ENCODE measurements at places on chromosomes 7 and 10.

DNA sequence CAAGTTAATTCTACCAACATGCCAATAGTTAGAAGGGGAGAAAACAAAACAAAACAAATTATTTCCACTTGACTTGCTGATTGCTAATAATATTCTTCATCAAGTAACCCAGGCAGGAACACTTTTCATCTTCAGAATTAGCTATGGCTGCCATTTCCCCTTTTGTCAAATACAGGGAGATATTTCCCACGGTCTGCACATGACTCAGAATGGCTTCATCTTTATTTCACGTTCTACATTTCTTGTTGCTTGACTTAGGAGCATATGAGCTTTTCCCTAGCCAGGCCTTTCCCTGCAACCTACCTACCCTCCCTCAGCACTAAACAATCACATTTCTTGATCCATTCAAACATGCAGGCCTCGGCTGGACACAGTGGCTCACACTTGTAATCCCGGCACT lies 6.5 kb downstream of the CPVL start:
- no peak for DNase-seq

DNA sequence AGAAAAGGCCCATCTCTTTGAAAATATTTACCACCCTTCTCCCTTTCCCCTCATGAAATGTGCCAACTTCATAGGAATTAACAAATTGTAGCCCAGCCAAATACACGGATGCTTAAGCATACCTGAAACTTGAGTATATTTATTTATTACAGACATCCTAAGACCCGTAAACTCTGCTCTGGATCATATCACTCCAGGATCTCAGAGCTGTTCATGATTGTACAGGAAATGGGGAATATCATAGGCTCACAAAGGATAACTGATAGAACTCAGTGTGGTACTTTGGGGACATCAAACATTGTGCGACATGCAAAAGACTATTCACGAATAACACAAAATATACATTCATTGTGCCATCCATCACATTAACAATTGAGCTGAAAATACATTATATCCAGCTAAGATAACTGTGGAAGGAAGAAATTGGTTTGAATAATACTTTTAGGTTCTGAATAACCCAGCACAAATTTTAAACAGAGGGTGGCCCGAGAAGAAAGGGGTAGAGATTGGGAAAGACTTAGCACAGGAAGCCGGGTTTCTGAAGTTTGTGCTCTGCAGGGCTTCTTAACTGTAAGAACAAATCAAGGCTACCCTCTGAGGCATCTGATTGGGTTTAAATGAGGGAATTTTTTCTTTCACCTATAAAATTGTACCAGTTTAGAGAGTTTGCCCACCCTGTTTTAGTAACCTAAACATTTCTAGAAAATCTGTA lies 2.5 kb downstream of the HOXA1 start:
- DNase-seq, result no peak

GRCh38 chr7:36894190-36894589 lies 169.9 kb upstream of the AOAH start:
- no peak for DNase-seq

DNA sequence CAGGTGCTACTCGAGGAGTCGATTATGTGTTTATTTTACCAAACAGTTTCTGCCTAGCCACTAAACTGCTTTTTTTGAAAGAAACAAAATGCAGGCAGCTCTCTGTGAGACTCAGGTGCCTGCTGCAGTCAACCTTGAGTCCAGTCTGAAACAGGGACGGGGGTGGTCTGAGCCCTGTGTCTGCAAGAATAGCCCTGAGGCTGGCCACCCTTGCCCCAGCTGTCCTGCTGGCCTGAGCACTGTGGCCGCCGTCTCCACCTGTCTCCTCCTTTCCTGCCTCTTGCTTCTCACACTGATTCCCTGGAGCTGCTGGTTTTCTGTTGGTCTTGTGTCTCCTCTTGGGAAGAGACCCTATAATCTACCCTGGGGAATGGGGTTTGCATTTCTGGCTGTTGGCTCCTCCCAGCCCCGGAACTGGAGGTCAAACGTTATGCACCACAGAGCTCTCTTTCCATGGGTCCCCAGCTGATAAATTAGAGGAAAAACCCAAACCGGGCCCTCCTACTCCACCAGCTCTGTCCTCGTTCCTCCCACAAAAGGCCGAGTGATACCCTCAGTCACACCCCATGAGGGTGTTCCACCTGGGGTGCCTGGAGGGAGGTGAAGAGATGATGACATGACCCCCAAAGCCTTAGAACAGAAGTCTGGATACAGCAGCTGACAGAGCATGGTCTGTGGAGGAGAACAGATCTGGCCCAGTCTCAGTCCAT lies 15.0 kb upstream of the SLC18A3 start:
- no peak for DNase-seq

- DNase-seq, result no peak
Observed at GRCh38 chr10:118264252-118264651, 77.9 kb downstream of the FAM204A start.

DNA sequence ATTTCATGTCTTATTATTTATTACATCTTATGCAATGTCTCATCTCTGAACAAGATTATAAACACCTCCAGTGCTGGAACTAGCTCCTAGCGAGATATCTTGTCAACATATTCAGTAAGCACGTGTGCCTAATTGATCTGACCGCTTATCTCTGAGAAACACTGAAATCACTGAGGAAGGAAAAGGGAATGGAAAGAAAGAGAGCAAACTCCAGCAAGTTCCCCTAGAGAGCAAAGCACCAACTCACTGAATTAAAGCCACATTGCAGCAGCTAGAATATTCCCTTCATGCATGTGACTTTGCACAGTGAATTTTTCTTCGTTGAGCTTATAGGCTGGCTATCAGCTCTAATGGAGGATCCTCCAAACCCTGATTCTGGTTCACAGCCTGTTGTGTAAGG lies 177.1 kb upstream of the FRMD4A start:
- DNase-seq, result peak; percentile 12

GRCh38 chr10:69223028-69223342 lies 2.9 kb downstream of the HKDC1 start:
- DNase-seq, result no peak

GRCh38 chr7:128724743-128725142 lies 14.4 kb upstream of the CALU start:
- no peak for DNase-seq

GRCh38 chr7:28375729-28376128 lies 36.6 kb upstream of the CREB5 start:
- DNase-seq, result no peak

- DNase-seq, result no peak
Observed at GRCh38 chr10:78976825-78977755, 91.7 kb upstream of the ZMIZ1 start.

DNA sequence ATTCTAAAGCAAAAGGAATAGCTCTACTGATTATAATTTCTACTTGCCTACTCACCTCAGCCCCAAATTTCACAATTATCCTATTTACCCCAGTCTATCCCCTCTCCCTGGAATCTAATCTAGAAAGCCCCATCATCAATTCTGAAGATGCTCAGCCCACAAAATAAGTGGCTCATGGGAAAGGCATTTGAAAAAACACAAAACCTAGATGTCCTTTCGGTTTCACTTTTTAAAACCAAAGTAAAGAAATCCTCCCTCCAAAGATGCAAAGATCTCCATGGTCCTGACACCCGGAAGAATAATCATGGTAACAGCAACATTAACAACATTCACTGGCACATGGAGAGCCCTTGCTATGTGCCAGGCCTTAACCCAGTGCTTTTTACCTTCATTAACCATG lies 224.8 kb downstream of the FGFR2 start:
- DNase-seq, result no peak

DNA sequence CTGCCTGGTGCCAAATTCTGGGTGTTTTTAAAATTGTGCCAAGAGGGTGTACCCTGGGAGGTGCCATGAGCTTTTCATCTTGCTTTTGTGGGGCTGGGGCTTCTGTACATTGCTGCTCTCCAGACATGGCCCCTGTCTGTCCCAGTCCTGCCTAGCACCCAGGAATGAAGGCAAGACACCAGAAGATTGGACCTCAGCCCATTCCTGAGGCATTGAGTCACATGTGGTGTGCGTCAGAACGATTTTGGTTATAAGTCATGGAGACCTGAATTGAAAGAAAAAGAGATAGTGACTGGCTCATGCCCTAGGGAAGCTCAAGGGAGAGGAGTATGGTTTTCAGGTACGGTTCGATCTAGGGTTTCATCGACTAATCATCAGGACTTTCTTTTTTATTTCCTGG lies 493.2 kb downstream of the TYW1 start:
- no peak for DNase-seq

- no peak for DNase-seq
Observed at GRCh38 chr7:6258440-6259182, 13.8 kb downstream of the CYTH3 start.

- no peak for DNase-seq
Observed at GRCh38 chr10:123327450-123327849, 173.2 kb downstream of the BUB3 start.

GRCh38 chr7:123916240-123916724 lies 8.8 kb upstream of the SPAM1 start:
- DNase-seq, result peak; percentile 32

GRCh38 chr10:71191551-71192076 lies 20.8 kb upstream of the UNC5B start:
- no peak for DNase-seq

- DNase-seq, result no peak
Observed at GRCh38 chr10:123687758-123688157, 21.6 kb downstream of the GPR26 start.

- DNase-seq, result no peak
Observed at GRCh38 chr7:133477791-133478190, 224.9 kb downstream of the EXOC4 start.

DNA sequence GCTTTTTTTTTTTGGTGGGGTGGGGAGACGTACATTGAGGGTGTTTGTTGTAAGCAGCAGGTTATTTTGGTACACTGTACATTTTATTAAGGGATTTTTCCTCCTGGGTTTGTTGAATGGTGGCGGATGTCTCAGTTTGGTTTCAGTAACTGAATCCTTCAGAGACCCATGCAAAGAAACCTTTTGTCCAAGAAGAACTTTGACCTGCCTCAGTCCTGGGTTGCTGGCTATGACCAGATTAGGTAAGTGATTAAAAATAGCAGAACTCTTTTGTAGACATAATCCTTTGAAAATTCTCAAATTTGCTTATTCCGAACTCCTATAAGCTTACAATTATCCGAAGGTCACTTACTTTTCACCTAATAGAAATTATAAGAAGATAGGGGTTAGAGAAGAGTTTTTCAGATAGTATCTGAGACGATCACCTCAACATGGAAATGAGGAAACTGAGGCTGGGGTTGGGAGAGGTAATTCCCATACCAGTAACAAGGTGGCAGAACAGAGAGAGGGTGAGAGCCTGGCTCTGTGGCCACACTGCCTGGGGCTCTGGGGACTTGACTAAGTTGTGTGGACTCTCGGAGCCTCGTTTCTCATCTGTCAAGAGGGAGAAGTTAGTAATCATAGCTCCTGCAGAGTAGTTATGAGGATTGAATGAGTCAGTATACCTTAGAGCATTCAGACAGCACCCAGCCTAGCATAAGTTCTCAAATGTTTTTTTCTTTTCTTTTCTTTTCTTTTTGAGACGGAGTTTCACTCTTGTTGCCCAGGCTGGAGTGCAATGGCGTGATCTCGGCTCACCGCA lies 87.4 kb downstream of the CCNY start:
- DNase-seq, result no peak

DNA sequence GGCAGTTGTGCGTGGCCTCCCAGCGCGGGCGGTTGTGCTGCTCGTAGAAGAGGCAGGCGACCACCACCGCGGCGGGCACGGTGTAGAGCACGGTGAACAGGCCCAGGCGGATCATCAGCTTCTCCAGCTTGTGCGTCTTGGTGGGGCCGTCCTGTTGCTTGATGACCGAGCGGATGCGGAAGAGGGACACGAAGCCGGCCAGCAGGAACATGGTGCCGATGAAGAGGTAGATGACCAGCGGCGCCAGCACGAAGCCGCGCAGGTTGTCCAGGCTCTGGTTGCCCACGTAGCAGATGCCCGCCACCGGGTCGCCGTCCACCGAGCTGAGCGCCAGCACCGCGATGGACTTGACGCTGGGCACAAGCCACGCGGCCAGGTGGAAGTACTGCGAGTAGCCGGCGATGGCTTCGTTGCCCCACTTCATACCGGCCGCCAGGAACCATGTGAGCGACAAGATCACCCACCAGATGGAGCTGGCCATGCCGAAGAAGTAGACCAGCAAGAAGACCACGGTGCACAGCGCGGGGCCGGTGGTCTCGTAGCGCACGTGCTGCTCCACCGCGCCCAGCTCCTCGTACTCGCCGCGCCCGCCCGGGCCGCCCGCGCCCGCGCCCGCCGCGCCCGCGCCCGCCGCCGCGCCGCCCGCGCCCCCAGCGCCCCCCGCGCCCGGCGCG lies 2.2 kb downstream of the FZD8 start:
- DNase-seq, result no peak

DNA sequence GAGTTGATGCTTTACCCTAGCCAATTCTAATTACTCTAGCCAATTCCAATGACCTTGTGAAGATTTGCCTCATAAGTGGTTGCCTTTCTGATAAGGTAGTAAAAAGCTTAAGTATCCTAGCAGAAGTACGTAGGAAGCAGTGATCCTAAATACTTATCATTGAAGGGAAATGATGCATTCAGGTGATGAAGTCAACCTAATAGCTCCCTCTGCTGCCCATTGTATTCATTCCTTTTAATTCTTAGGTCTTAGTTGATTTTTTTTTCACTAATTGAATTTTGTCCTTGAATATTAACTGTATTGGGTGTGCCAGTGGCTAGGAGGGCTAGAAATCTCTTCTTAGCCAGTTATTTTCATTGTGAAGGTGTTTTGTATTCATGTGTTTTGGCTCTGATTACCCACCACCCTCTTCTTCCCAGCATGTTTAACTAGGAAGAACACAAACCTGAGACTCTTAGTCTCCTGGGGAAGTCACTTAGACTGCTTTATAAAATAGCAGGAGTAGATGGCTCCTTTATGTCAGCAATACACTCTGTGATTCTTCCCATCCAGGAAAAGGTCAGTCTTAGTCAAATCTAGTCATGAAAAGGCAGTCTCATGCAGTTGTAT lies 46.3 kb downstream of the PLEKHA8 start:
- peak; percentile 43 for DNase-seq

DNA sequence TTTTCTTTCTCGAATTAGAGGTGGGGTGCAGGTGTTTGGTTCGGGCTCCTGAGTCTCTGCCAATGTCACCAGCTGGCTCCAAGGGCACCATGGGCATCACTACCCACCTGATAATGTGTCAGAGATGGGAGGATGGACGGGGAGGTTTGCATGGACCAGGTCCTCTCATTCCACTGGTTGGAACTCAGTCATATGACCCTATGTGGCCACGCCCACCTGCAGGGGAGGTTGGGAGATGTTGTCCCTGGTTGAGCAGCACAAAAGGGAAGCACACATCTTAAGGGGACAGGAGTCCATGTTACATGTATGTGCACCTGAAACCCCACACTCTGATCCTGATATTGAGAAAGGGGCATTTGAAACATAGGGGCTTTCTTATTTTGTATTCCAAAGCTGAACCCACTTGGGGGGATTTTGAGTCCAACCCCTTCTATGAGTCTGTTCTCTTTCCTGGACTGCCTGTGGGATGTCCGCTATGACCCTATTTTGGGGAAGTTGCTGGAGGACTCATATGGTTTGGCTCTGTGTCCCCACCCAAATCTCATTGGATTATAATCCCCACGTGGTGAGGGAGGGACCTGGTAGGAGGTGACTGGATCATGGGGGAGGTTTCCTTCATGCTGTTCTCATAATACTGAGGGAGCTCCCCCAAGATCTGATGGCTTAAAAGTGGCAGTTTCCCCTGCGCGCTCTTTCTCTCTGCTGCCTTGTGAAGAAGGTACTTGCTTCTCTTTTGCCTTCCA lies 66.9 kb upstream of the BAIAP2L1 start:
- DNase-seq, result peak; percentile 65

Measured in KBM-7 (cell line).